ENCODE measurements at places on chromosomes 1 and 21. TPM values are rescaled to one million over a fixed set of nuclear protein-coding genes. Genes with fewer than 3 reads are reported as not detected.

DNA sequence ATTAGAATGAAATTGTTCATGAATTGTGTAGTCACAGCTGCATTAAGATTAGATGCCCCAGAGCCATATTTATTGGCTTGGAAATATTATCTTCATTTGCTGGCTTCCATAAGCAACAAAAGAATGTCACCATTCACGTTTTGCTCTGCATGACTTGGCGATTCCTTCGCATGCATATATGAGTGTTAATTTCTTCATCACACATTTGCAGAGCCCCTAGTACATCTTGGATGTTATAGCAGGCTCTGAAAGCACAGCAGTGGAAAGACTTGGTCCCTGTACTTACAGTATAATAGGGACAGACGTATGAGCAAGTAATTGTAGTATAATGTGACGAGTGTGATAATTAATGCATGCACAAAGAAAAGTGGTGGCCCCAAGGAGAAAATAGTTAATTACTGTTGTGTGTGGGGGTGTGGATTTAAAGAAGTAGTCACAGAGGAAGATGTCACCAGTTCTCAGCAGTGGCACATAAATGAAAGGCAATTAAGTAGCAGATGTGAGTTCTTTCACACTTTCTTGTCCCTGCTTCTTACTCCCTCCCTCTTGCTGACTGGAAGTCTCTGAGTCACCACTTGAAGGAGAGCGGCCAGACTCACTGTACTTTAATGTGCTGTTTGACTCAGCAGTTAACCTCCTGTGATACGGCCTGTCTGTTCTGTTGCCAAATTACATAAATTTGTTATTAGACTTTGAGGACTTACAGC lies 21.0 kb downstream of the S100A10 start:
- DNase-seq, result no peak
- no peak overlapping the region for H3K27ac ChIP-seq
- H3K36me3 ChIP-seq, result no peaks in the 10 kb centered on the region

- no peak overlapping the region for H3K4me3 ChIP-seq
- no peaks in the 10 kb centered on the region for H3K27me3 ChIP-seq
- H3K36me3 ChIP-seq, result no peaks in the 10 kb centered on the region
- H3K4me1 ChIP-seq, result no peaks in the 10 kb centered on the region
- H3K27ac ChIP-seq, result no peak overlapping the region
- DNase-seq, result no peak
Observed at GRCh38 chr1:209490013-209490412, 93.5 kb upstream of the CAMK1G start.

- H3K4me3 ChIP-seq, result no peak overlapping the region
- no peak for DNase-seq
- no peaks in the 10 kb centered on the region for H3K27me3 ChIP-seq
- H3K4me1 ChIP-seq, result no peaks in the 10 kb centered on the region
- no peak overlapping the region for H3K27ac ChIP-seq
- H3K36me3 ChIP-seq, result no peaks in the 10 kb centered on the region
Observed at GRCh38 chr1:80214888-80215540, 1208.5 kb upstream of the ADGRL4 start.

DNA sequence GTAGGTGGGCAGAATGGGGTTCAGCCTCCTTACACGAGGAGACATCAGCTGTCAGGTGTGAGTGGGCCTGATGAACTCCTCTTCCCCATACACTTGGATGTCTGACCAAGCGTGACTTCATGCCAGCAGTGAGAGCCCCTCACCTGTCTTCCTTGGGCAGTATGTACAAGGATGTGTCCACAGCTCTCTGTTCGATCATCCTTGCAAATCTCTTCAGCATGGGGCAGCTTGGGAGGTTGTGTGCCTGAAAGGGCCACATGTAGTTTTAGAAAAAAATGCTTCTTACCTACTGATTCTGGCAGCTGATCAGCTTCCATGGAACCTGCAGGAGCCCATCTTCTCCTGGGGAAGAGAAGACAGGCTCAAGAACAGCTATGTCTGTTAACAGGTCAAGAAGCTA lies 18.0 kb downstream of the ACP6 start:
- H3K4me3 ChIP-seq, result no peak overlapping the region
- DNase-seq, result no peak
- H3K36me3 ChIP-seq, result peaks cover 5% of the 10 kb centered on the region
- H3K4me1 ChIP-seq, result peaks cover 27% of the 10 kb centered on the region

GRCh38 chr1:200771625-200772555 lies 33.2 kb downstream of the CAMSAP2 start:
- H3K27ac ChIP-seq, result no peak overlapping the region
- H3K36me3 ChIP-seq, result peaks cover 5% of the 10 kb centered on the region
- no peak for DNase-seq
- no peak overlapping the region for H3K4me3 ChIP-seq

GRCh38 chr1:243580072-243580471 lies 270.0 kb downstream of the AKT3 start:
- H3K27ac ChIP-seq, result no peak overlapping the region
- peaks cover 4% of the 10 kb centered on the region for H3K4me1 ChIP-seq
- H3K27me3 ChIP-seq, result no peaks in the 10 kb centered on the region
- H3K4me3 ChIP-seq, result no peak overlapping the region

DNA sequence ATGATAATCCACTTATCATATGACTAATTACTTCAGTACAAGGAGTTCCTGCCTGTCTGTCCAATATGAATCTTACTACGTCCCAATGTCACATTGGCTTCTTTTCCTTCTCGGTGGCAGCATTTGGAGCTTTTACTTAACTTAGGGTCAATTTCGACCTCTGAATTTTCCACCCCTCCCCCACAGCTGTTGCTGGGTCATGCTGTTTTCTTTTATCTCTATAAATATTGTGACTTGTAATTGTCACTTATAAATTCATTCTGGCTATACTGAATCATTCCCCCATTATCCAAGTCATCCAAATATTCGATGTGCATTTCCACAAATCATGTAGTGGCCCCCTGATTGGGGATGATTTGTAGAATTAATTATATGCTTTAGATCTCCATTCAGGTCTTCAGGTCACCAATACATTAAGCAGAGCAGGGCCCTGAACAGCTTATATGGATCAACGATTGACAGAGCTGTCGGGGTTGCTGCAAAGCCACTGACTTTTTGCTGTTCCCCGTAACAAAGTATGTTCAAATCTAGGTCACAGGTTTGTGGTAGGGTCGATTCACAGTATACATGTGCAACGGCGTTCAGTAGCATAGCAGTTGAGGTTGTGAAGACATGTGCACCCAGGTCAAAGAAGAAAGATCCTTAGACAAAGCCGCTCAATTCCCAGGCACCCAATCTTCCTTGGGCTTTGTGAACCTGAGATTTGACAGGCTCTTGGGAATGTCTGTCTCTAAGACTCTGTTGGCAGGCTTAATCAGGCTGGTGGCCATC lies 18.3 kb upstream of the RNU1-4 start:
- H3K36me3 ChIP-seq, result no peaks in the 10 kb centered on the region
- H3K4me3 ChIP-seq, result no peak overlapping the region
- peaks cover 10% of the 10 kb centered on the region for H3K27me3 ChIP-seq
- no peak for DNase-seq
- no peaks in the 10 kb centered on the region for H3K4me1 ChIP-seq

GRCh38 chr1:145892486-145893087 lies 6.9 kb upstream of the ANKRD35 start:
- no peak for DNase-seq
- no peaks in the 10 kb centered on the region for H3K27me3 ChIP-seq
- H3K36me3 ChIP-seq, result peaks cover 5% of the 10 kb centered on the region
- no peaks in the 10 kb centered on the region for H3K4me1 ChIP-seq
- H3K4me3 ChIP-seq, result no peak overlapping the region

DNA sequence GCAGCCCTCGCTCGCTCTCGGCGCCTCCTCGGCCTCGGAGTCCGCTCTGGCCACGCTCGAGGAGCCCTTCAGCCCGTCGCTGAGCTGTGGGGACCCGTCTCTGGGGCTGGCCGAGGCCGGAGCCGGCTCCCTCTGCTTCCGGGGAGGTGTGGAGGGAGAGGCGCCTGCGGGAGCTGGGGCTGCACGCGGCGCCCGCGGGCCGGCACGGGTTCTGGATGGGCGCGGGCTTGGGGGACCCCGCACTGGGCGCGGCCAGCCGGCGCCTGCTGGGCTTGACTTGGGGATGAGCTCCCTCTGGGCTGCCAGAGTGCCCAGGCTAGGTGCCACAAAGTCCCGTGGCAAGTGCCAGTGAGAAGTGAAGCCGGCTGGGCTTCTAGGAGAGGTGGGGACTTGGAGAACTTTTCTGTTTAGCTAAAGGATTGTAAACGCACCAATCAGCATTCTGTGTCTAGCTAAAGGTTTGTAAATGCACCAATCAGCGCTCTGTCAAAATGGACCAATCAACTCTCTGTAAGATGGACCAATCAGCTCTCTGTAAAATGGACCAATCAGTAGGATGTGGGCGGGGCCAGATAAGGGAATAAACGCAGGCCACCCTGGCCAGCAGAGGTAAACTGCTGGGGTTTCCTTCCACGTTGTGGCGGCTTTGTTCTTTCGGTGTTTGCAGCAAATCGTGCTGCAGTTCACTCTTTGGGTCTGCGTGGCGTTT lies 20.2 kb downstream of the EXOC8 start:
- H3K27ac ChIP-seq, result no peak overlapping the region
- no peaks in the 10 kb centered on the region for H3K36me3 ChIP-seq
- H3K4me1 ChIP-seq, result peaks cover 3% of the 10 kb centered on the region
- H3K27me3 ChIP-seq, result no peaks in the 10 kb centered on the region
- no peak overlapping the region for H3K4me3 ChIP-seq

DNA sequence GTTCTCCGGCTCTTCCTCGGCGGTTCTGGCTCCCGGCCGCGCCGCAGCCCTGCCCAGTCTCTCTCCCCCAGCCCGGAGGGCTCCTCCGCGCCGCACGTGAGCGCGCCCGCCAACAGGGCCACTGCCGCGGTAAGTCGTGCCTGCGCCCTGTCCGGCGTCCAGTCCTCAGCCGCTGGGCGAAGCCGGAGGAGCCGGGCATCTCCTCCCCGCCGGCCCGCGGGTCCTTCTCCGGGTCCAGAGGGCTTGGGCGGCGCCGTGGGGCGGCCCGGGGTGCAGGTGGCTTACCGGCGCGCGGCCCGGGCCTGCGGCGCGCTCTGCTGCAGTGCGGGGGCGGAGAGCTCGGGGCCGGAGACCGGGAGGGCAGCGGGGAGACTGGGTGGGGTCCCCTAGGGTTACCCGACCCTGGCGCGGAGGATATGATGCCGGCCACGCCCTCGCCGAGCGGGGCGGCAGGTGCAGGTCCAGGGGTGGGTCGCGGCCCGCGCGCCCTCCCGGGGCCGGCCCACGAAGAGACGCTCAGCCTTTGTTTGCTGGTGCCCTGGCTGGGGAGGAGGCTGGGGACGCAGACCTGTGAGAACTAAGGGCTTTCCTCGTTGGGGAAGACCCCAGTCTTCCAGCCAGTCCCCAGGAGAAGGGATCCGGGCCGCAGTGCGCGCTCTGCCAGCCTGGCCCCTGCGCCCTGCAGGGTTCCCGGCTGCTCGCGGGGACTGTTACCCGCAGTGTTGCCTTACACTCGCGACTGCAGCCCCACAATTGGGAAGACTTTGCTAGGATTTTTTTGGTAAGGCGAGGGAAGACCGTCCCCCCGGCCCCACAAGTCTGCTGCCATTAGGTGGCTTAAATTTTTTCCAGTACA lies at the start of gene DOP1B:
DOP1B (plus strand) TSS at position 10 of the 856 bp plus-strand sequence. CDS start 7,910 bp downstream, outside the sequence.
- H3K36me3 ChIP-seq, result no peaks in the 10 kb centered on the region
- H3K4me1 ChIP-seq, result peaks cover 40% of the 10 kb centered on the region
- H3K4me3 ChIP-seq, result peak within 1 kb of the TSS; percentile 85
- no peaks in the 10 kb centered on the region for H3K27me3 ChIP-seq
- H3K27ac ChIP-seq, result peak within 1 kb of the TSS; percentile 48

GRCh38 chr1:40919475-40920011 lies 57.4 kb upstream of the CITED4 start:
- no peak for DNase-seq
- H3K36me3 ChIP-seq, result no peaks in the 10 kb centered on the region
- H3K4me3 ChIP-seq, result no peak overlapping the region

DNA sequence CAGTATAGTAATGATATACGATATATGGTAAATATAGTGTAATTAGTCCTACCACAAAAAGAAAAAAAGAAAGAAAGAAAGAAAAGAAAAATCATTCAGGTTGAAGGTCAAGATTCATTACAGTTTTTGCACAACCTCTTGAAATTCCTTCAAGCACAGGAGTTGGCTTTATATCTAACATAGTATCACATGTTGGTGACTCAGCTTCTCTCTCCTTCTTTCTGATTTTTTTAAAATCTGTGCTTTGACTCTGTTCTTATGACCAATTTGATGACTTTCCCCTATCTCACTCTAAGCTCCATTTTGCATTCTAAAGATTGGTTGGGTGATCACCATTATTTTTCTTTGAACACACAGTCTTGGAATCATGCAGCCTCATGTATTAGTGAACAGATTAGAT lies 148.2 kb upstream of the COL11A1 start:
- no peak overlapping the region for H3K27ac ChIP-seq
- H3K36me3 ChIP-seq, result no peaks in the 10 kb centered on the region
- no peak overlapping the region for H3K4me3 ChIP-seq
- H3K4me1 ChIP-seq, result no peaks in the 10 kb centered on the region
- no peak for DNase-seq

- H3K4me3 ChIP-seq, result no peak overlapping the region
- peaks cover 17% of the 10 kb centered on the region for H3K27me3 ChIP-seq
- no peak overlapping the region for H3K27ac ChIP-seq
- H3K36me3 ChIP-seq, result no peaks in the 10 kb centered on the region
- H3K4me1 ChIP-seq, result no peaks in the 10 kb centered on the region
Observed at GRCh38 chr1:57137980-57138379, 172.2 kb upstream of the C8B start.

Gene RNF2
- total RNA-seq, result 28.2 TPM

Gene KMO
- 0.57 TPM for total RNA-seq

Gene F3
- not detected for total RNA-seq

Gene TBX19
- 3.1 TPM for total RNA-seq

Gene TMEM240
- total RNA-seq, result 3.4 TPM

Gene WNT4
- total RNA-seq, result not detected

Gene PATJ
- total RNA-seq, result 33.2 TPM

Gene PCAT6
- total RNA-seq, result not detected

Gene BNIPL
- 3.8 TPM for total RNA-seq

Measured in naive thymus-derived CD8-positive, alpha-beta T cell (primary cell).